MV-4-11 (cell line): ENCODE measurements at places on chromosomes 13 and 19.

DNA sequence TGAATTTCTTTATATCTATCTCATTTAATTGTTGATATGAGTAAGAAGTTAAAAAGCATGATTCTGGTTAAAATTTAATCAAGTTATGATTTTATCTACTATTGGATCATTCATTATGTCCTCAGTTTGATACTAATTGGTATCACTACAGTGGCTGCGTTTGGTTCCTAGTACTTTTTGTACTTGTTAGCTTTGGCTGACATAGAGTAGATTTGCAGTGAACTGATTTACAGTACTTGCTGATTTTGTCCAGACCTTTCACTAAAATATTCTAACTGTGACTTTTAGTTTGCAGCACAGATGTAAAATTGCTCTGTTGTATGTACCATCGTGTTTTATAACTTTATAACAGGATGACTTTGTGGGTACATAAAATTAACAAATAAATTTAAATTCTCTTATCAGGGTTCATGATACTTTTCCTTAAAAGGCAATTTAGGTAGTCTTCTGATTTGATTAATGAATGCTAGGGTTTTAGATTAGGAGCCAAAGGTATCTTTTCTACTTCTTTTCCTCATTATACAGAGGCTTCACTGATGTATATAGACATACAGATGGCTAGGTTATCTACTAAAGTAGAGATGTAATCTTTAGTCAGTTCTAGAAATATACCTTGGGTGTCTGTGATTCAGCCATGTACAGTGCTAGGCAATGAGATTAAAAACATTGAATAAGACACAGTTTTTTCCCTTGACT, 8.7 kb downstream of the UCHL3 start:
- DNase-seq = no peak

- no peak for DNase-seq
Observed at GRCh38 chr13:112870737-112871287, 98.2 kb upstream of the MCF2L start.

- DNase-seq = no peak
Observed at GRCh38 chr19:19106056-19106551, 32.2 kb downstream of the TMEM161A start.

DNA sequence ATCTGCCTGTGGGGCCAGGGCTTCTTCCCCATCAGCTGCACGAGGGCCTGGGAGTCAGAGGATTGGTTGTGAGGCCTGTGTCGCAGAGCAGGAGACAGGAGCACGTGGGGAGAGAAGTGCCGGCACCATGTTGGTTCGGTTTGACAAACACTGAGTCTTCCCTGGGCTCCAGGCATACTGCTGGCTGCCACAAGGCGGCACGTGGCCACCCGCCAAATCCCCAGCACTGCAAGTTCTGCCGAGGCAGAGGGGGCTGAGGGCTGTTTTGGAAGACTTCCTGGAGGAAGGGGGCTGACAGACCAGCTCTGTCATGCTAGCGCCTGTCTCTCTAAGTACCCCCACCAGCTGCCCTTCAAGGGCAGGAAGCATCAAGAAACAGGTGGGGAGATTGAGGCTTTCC, 9.5 kb downstream of the SHANK1 start:
- no peak for DNase-seq
